ENCODE measurements at places on chromosomes 12 and 14. TPM values are rescaled to one million over a fixed set of nuclear protein-coding genes. Genes with fewer than 3 reads are reported as not detected.

SLC25A47 gene
- total RNA-seq = not detected

REP15 gene
- 3.5 TPM for total RNA-seq

PTGER2 gene
- 1.6 TPM for total RNA-seq

PCED1B gene
- total RNA-seq = 0.27 TPM

GPR135 gene
- total RNA-seq = 4.3 TPM

TMEM132D gene
- not detected for total RNA-seq
